IPS-NIHi11 (cell line): ENCODE measurements at places on chromosomes 16 and 17.
A peak's percentile ranks its signal among the peaks of the same experiment; 100 is the strongest.

DNA sequence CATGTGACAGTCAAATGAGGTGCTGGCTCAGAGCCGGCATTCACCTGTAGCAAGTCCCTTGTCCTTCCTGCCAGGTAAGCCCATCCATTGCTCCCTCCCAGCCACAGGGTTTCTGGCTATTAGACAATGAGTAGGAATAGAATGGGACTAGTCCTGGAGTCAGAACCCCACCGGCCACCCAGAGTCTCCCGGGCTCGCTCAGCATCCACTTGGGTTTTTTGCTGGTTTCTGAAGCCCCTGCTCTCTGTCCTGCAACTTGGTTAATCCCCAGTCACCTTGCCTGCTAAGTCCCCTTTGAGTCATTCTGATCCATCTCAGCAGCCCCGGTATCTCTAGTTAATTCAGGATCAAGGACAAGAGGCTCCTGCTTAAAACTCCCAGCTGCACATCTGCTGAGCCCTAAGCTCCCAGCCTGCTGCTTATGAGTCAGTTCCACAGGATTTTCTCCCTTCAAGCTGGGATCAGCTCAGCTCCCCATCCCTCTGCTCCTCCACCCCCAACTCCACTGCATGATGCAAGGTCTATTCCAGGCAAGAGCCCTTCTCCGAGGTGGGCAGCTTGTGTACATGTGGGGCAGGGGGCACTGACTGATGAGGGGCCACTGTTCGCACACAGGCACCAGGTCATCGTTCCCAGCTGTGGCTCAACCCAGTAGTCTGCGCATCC, 19.9 kb upstream of the MRPS23 start:
- no peak for DNase-seq

GRCh38 chr16:27080895-27081294, 14.2 kb downstream of the C16orf82 start:
- peak; percentile 61 for DNase-seq

DNA sequence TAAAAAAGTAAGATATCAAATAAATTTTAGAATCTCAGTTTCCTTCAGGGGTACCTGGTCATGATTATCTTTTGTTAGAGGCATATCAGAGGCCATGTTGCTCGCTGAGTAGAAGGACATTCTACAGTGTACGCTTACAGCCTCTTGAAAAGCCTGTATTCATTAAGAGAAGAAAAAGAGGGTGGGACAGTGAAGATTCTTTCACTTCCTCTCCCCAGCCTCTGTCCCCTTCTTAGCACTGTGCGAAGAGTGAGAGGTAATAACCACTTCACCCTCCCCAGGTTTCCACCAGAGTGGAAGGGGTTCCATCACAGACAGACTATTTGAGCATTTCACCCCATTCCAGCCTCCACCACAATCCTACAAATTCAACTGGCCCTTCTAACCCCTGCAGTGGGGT, 4.8 kb upstream of the LPO start:
- no peak for DNase-seq

DNA sequence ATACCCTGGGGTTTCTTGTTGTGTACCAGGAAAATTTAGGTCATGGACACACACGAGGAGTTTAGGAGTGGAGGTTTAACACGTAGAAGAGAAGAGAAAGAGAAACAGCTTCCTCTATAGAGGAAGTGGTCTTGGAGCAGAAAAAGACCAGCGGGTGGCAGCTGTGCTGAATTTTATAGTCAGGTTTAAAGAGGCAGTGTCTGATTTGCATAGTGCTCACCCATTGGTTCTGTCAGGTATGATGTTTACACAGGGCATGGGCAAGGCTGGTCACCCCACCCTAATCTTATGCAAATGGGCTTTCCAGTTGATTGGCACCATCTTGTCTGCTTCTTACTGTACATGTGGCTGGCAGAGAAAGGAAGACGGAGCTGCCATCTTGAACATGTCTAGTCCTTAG, 309.0 kb downstream of the CDH13 start:
- no peak for DNase-seq

DNA sequence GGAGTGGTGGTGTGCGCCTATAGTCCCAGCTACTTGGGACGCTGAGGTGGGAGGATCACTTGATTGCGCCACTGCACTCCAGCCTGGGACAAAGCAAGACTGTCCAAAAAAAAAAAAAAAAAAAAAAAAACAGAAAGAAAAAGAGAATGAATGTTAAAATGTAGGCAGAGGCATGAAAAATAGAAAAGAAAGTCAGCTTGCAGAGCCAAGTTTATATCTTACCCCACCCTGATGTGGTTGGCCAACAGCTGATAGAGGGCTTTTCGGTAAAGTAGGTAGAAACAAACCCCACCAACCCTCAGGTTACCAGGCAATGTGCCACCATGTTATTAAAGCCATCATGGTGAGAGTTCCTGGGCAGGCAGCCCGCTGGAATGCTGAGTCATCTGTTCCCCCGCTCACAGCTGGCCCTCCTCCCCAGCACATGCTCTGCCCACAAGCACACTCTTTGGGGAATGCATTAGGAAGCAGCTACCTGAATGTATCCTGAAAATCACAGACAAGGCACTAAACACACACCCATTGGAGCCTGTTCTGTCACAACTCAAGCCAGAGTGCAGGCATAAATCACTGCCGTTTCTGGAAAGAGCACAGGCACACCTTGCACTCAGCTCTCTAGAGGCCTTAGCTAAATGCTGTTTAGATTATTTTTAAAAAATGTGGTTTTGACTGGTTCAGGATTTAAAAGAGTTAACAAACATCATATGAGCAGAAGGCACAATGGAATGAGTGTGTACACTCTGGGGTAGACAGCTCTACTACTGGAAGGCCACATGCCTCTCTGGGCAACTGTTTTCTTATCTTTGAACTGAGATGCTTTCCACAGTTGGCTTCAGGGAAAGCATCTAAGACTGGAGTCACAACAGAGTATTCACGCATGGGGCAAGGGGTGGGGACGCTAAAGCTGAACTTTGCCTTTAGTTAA, 128.5 kb downstream of the PARN start:
- peak; percentile 79 for DNase-seq

DNA sequence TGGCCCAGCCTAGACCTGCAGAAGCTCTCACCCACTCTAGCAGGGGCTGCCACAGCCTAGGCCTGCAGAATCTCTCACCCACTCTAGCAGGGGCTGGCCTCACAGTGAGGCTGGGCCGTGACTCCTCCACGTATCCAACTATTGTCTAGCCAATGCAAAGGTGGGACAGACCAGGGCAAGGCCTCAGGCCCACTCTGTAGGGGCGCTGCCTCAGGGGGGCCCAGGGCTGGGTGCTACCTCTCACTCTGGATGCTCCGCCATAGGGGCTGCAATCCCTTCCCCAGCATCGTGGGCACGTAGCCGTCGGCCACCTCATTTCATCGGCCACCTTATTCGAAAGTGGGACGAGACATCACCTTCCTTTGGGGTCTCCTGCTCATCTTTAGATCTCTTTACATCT, 51.7 kb downstream of the RPH3AL start:
- DNase-seq: no peak

DNA sequence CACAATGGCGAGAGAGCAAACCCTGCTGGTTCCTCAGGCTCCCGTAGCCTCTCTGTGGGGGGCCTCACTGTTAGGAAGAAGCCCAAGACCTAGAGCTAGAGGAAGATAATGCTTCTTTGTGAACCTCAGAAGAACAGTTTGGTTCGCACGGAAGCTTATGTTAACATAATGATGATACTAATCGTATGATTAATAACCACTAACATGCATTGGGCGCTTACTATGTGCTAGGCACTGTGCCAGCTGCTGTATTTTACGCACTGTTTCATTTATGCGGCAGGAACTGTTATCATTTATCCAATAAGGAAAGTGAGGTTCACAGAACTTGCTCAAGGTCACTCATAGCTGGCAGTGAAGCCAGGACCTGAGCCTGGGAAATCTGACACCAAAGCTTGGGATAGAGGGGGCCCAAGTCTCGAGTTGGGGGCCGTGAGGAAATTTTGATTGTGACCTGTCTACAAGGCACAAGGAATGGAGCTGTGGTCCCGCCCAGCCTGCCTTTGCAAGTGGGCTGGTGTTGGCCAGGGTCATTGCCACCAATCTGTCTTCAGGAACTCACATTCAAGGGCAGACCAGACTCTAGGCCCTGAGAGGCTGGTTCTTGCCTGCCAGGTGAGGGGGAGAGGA, 6.8 kb downstream of the PRCD start:
- no peak for DNase-seq

DNA sequence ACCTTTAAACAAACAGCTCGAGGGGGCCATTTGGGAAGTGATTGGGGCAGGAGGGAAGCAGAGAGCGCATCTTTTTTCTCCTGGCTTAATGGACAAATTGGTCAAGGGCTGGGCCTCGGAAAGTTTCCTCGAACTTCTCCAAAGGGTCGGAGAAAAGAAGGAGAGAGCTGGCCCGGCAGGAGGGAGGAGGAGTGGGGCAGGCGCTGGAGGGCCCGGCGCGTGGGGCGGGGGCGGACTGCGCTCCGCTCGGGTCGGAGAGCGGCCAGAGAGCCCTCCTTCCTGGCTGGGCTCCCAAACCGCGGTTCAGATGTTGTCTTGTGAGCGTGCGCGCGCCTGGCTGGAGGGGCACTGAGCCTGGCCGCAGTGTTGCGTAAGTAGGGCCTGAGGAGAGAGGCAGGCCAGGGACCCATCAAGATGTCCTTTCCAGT, 1.2 kb downstream of the MMP2 start:
- DNase-seq: peak; percentile 69

GRCh38 chr16:55454861-55455260, 24.1 kb upstream of the MMP2 start:
- no peak for DNase-seq

DNA sequence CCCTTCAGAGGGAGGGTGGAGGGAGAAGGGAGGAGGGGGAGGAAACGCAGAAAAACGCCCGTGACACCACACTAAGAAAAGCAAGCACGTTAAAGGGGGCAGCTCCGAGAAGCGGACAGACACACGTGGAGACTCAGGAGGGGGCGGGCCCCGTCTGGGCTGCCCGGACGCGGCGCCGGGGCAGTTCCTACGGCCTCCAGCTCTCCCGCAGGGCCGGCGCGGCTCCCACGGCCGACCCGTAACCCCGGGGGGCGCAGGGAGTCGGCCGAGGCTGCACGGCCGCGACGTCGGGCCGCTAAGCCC, 362 bp downstream of the KLHDC4 start:
- peak; percentile 56 for DNase-seq

GRCh38 chr16:22207715-22208360, 1.8 kb downstream of the EEF2K start:
- DNase-seq: no peak

- DNase-seq: no peak
Measured at GRCh38 chr16:78462288-78463208, 363.1 kb downstream of the WWOX start.

DNA sequence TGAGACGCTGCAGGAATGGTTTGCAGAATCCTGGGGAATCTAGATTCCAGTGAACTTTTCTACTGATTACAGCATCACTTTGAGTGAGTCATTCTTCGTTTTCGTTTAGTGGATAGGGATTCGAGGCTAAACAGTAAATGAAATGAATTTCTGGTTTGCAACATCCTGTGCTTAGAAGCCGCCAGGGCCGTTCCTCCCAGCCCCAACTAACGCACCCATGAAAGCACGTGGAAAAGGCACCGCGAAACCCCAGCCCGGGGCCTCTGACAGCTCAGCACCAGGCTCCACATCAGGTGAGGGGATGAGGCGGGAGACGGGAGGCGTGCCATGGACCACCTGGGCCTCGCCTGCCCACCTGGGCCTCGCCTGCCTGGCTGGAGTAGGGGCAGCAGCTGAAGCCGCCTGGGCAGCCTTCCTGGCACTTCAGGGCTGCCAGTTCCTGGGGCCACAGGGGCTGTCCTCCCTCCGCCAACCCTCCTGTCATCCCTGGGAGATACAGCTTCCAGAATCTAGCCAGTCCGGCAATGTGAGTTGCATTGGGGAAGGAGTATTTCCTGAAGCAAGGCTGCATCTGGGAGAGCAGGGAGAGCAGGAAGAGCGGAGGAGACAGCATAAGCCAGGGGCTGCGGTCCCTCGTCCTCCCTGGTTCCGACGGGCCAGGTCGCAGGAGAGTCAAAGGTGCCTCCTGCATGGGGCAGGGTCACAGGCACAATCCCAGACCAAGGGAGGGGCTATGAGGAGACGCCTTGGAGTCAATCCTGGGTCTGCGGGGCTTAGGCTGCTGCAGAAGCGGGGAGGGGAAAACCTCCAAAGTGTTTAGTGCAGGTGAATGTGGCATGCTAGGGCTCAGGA, 78.4 kb downstream of the RPH3AL start:
- no peak for DNase-seq

- DNase-seq: no peak
Measured at GRCh38 chr16:87067003-87067556, 250.1 kb downstream of the C16orf95 start.

DNA sequence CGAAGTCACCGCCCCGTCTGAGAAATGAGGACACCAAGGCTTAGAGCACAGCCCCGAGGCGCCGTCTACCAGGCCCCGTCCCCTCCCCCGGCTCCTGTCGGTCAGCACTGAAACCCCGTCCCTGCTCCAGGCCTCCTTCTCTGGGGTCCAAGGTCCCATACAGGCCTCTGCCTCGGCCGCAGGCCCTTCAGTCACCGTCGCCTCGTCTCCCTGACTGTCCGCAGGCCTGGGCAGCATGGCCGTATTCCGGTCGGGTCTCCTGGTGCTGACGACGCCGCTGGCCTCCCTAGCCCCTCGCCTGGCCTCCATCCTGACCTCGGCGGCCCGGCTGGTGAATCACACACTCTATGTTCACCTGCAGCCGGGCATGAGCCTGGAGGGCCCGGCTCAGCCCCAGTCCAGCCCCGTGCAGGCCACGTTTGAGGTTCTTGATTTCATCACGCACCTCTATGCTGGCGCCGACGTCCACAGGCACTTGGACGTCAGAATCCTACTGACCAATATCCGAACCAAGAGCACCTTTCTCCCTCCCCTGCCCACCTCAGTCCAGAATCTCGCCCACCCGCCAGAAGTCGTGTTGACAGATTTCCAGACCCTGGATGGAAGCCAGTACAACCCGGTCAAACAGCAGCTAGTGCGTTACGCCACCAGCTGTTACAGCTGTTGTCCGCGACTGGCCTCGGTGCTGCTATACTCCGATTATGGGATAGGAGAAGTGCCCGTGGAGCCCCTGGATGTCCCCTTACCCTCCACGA, 617 bp downstream of the COASY start:
- no peak for DNase-seq

GRCh38 chr16:17574256-17574655, 103.5 kb upstream of the XYLT1 start:
- no peak for DNase-seq

GRCh38 chr16:2490190-2491105, 15.5 kb downstream of the TBC1D24 start:
- DNase-seq: no peak

GRCh38 chr17:35073183-35073790, 9.8 kb upstream of the RFFL start:
- no peak for DNase-seq

- no peak for DNase-seq
Measured at GRCh38 chr17:28526381-28526780, 20.2 kb downstream of the FOXN1 start.
